Right ventricle myocardium inferior (tissue), 1 donor: ENCODE measurements at places on chromosomes 11 and 22. TPM values are rescaled to one million over a fixed set of nuclear protein-coding genes. Genes with fewer than 3 reads are reported as not detected.

The MYO18B gene
- total RNA-seq = 139 TPM

DNA sequence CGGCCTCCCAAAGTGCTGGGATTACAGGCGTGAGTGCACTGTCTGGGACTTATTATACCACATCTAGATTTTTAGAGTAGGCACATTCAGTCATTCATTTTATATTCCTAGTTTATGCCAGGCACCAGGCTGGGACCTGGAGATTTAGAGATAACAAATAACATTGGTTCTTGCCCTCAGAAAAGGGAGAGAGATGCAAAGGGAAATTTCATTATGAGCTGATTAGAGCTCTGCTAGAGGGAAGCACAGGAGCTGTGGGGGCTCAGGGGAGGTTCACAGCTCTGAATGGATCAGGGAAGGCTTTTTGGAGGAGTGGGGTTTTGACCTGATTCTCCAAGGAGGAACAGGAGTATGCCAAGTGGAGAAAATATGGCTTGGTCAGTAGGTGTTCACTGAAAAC is 32.3 kb downstream of the MEI1 start:
- DNase-seq = no peak

GRCh38 chr11:72598906-72599305 is 75.3 kb downstream of the PDE2A start:
- no peak for DNase-seq

The GRAP2 gene
- total RNA-seq = 3.5 TPM

The CD6 gene
- total RNA-seq = 0.22 TPM

DNA sequence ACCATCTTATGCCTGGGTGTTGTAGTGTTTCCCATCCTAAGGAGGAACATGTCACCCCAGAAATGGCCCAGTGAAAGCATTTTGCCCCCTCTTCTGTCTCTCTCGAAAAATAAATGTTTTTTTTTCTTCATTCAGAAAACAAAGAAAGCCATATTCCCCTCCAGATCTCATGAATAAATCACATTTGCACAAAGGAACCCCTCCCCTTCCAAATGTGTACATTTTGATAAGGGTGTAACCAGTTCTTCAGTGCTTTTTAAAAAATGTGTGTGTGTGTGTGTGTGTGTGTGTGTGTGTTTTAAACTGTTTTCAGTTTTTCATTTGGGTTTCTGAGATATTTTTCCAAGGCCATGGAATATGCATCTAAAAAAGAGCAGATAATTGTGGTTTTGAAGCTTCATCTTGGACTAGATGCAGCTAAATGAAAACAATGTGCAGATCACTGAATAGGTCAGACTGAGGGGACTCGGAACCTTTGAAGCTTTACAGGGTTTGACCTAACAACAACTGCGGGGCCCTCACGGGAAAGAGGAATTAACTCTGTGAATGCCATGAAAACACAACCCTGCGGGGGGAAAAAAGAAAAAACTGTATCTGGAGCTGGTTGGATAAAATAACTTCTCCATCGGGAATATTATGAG is 76.4 kb downstream of the YAP1 start:
- DNase-seq = no peak

DNA sequence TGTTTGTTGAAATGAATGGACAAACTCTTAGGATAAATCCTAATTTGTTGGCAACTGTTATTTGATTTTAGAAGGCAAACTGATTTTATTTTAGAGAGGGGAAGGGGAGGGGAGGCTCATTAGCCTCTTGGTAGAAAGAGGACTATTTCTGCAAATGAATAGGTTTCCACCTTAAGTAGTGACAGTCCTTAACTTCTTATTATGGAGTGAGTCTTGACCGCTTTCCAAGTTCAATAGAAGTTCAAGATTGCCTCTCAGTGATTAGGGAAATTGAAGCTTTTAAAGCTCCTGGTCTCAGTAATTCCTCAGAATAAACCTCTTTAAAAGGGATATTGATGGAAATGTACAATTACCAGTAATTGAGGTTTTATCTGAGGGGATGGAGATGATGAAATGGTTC is 55.7 kb downstream of the PANX1 start:
- DNase-seq = no peak

The MRE11 gene
- total RNA-seq = 7.2 TPM

DNA sequence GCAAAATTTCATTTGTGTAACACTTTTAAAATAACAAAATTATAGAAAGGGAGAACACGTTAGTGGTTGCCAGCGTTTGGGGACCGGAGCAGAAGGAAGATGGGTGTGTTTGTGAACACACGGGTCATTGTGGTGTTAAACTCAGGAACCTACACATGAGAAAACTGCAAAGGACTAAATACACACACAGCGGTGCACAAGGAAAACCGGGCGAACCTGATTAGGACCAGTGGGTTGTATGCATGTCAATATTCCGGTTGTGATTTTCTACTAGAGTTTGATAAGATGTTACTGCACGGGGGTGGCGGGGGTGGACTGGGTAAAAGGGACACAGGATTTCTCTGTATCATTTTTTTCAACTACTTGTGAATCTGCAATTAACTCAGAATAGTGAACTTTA is 351.2 kb downstream of the OPCML start:
- no peak for DNase-seq

- no peak for DNase-seq
Observed at GRCh38 chr22:23833911-23834317, 4.9 kb downstream of the DERL3 start.

DNA sequence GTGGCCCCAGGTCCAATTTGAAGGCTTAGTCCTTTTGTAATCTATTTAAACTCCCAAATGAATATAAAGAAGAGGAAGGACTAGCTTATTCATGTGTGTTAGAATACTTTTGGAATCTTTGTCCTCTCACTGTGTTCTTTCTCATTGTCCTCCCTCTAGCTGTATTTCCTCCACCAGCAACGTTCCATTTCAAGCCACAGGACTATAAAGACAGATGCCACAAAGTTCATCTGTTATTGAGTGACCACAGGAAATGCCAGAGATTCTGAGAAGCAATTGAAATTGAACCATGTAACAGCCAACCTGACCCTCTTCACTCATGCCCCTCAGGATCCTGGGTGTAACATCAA is 336.6 kb upstream of the API5 start:
- no peak for DNase-seq

- DNase-seq = no peak
Observed at GRCh38 chr11:32006799-32007388, 84.0 kb upstream of the RCN1 start.

GRCh38 chr11:121321614-121322243 is 29.2 kb downstream of the SC5D start:
- DNase-seq = no peak

The MIOX gene
- total RNA-seq = not detected

The CRACR2B gene
- 24.3 TPM for total RNA-seq

DNA sequence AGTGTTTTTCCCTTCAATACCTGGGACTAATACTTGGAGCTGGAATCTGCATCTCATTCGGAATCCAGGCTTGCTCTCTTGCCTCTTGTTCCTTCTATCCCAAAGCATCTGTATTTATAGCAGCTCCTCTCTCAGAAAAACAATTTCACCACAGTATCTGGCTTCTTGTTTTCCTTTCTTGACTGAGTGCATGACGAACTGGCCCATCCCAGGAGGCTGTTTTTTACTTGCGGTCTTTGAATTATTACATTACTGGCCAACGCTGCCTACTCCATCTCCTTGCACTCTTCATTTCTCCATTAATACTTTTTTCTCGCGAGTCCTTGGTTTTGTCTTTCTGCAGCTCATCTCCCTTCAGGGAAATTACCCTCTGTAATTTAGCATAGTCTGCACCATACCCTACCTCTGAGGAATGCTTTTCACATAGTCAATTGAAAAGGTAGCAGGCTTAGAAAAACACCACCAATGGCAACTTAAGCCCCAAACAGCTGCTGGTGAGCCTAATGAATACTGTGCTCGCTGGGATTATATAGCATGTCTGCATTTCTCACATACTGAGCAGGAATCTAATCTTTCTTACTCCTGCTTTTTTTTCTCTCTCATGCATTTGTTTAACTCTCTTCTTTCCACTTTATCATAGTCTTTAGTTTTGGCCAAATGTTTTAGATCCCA is 277.4 kb upstream of the SESN3 start:
- no peak for DNase-seq

DNA sequence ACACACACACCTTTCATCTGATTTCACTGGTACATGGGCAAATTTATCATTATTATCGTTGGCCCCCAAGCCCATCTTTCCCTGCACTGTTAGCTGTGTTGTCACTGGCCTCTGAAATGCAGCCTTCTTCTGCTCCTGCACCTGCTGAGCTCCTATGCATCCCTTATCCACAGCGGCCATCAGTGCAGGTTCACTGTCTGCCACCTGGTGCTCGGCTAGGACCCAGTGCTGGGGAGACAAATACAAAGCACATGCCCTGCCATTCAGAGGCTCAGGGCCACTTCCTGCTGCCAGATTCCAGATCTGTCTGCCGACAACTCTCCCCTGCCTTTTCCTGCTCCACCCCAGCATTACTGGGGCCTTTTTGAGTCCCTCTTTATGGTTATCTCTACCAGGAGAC is 1205.4 kb downstream of the TBC1D22A start:
- no peak for DNase-seq

The CCDC116 gene
- 0.16 TPM for total RNA-seq

DNA sequence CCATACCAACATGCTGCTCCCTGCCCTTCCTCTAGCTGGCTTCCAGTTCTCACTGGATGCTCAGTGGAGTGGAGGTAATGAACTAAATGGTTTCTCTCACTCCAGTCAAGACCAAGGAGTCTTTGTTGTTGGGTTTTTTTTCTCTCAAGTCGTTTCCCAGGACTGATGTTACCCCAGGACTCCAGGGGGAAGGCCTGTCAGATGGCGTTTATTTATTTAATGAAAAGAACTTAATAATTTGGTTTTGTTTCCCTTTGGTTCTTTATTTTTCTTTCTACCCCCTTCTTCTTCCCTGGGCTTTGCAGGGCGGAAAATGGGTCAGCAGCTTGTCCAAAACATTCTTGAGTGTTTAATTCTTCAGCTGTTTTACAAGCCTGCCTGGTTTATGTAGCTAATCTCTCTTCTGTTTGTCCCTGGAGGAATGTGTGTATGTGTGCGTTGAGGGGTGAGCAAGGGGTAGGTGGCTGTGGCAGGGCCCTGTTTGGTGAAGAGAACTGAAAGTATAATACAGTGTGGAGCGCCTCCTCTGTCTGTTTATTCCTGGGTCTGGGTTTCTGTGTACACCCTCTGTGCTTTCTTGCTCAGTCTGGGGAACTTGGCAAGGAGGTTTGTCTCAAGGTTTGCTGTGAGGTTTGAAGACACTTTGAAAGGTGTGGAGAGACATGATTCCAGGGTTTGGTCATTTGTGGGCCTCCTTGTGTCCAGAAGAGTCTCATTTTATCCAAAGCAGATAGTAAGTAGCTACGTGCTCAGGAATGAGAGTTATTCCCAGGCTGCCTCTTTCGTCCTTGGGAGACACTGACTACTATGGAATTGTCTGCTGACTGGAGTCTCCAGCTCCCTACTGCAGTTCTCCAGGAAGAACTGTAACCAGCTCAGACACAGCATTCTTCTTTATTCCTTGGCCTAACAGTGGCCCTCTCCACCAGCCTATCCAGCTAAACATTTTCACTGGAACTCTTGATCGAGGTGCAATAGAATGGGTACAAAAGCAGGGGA is 175.5 kb downstream of the ADAMTS15 start:
- no peak for DNase-seq

The NXPE1 gene
- total RNA-seq = not detected

DNA sequence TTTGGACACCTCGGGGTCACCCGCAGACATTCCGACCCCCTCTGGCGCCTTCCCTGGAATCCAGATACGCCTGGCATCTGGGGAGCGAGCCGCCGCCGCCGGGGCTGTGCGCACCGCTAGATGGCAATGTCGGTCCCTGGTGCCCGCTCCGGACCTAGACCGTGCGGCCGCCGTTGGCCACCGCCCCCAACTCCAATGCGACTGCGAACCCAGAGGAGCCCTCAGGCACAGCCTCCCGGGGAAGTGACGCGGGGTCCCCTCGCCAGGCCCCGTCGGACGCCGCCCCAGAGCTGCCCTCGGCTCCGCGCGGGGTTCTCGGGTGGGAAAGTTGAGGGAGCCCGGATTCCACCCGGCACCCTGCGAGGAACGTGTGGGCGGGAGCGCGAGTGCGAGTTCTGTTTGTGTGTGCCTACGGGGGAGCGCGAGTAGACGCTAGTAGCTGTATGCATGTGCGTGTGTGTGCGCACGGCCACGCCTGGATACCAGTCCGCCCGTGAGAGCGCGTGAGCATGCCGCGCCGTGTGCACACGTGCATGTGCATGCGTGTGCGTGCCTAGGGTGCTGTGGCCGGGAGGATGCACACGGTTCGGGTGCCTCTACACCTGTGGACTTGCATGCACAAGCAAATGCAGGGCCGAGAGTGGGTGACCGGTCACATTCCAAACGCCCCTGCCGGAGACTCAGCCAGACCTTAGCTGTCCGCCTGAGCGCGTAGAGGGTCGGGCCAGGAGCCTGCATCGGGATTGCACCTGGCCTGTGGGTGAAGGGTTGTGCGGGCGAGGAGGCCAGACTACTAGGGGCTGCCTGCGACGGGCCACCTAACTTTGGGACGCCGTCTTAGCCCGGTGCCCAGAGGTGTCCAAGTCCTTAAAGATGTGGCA is 1.9 kb downstream of the CHRM4 start:
- peak; percentile 81 for DNase-seq

DNA sequence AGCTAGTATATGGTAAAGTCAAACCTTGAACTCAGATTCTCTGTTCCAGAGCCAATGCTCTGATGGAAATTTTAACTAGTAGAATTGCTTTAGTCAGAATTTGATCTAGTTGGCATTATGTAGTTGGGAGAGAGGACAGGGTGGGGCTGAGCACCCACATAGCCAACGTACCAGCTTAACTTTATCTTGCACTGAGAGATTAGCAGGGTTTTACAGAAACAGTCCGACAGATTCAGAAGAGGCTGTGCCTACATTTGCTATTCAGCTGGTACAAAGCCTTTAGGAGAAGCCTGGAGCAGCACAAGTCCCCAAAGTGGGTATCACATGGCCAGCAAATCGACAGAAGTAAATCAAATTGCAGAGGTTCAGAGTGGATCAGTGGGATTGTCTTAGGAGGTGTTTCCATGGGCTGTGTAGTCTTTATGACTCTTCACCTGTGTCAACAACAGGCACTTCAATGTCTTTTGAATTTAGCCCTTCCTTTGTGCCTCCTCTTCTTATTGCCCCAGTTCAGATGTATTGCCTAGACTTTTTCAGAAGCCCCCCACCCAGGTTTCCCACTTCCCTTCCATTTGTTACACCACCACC is 7.3 kb upstream of the CSRP3 start:
- DNase-seq = no peak

DNA sequence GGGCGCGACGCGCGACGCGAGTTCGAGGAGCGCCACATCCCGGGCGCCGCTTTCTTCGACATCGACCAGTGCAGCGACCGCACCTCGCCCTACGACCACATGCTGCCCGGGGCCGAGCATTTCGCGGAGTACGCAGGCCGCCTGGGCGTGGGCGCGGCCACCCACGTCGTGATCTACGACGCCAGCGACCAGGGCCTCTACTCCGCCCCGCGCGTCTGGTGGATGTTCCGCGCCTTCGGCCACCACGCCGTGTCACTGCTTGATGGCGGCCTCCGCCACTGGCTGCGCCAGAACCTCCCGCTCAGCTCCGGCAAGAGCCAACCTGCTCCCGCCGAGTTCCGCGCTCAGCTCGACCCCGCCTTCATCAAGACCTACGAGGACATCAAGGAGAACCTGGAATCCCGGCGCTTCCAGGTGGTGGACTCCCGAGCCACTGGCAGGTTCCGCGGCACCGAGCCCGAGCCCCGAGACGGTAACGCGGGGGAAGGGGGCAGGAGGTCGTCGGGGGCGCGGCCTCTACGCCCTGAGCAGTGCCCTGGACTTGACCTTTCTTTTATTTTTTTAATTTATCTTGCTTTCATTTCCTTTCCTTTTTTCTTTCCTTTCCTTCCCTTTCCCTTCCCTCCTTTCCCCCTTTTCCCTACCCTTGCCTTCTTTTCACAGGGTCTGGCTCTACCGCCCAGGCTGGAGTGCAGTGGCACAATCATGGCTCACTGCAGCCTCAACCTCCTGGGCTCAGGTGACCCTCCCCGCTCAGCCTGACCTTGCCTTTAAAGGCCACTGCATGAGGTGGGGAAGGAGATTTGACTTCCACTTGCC is 5.0 kb downstream of the MPST start:
- no peak for DNase-seq
